Activated CD8-positive, alpha-beta memory T cell treated with anti-CD3 and anti-CD28 coated beads for 4 hours (primary cell): ENCODE measurements at places on chromosomes 7 and 10.

DNA sequence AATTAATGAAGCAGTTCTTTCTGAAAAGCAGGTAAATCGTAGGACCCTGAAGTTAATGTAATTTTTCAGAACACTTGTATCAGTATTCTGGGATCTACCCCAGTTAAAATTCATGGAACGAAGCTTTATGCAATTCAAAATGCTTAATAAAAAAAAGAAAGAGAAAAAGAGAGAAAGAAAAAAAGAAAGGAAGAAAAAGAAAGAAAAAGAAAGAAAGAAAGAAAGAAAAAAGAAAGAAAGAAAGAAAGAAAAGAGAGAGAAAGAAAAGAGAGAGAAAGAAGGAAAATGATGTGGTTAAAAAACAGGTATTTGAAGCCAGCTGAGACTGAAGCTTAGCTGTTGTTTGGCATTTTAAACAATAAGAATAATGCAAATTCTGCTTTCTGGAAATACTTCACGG, 427.4 kb upstream of the AKR1E2 start:
- no peak for DNase-seq

GRCh38 chr10:77400033-77400432, 237.6 kb downstream of the KCNMA1 start:
- no peak for DNase-seq

- no peak for DNase-seq
Measured at GRCh38 chr10:59079386-59080226, 96.8 kb upstream of the PHYHIPL start.

GRCh38 chr7:9091282-9091681, 657.9 kb downstream of the NXPH1 start:
- DNase-seq: no peak

- no peak for DNase-seq
Measured at GRCh38 chr7:424301-424935, 95.2 kb downstream of the PDGFA start.

- DNase-seq: no peak
Measured at GRCh38 chr7:964401-965231, 10.1 kb upstream of the ADAP1 start.

DNA sequence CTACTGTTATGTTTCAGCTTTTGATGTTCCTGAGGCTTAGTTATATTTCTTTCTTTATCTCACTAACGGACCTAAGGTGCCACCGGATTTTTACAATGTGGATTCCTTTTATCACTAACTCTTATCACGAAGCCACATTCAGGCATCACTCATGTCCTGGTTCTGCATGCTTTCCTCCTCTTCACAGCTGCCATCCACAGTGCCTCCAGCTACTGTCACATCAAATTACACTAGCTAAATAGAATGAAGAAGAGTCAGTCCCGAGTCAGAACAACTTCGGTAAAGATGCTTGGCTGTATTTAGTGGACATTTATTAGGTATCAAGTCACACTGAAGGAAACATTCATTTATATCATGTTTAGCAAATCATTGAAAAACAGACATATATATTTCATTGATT, 153.2 kb downstream of the NEBL start:
- DNase-seq: no peak

DNA sequence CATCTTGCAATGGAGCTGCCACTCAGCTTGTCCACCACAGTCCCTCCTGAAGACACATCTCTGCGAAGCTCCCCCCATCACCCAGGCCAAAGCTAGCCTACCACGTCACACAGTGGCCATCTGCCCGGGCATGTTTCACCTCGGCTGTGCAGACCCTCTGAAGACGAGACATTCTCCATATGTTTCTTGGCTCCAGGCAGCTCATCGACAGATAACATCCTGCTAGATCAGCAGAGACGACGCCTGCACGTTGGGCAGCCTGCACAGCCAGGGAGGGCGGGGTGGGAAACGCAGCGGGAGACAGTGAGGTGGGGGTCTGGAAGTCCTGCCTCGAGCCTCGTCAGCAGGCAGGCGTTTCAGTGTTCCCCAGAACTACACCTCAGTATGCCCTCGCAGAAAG, 53.0 kb downstream of the PTPRN2 start:
- no peak for DNase-seq

GRCh38 chr7:107846324-107846723, 43.3 kb upstream of the SLC26A3 start:
- no peak for DNase-seq

DNA sequence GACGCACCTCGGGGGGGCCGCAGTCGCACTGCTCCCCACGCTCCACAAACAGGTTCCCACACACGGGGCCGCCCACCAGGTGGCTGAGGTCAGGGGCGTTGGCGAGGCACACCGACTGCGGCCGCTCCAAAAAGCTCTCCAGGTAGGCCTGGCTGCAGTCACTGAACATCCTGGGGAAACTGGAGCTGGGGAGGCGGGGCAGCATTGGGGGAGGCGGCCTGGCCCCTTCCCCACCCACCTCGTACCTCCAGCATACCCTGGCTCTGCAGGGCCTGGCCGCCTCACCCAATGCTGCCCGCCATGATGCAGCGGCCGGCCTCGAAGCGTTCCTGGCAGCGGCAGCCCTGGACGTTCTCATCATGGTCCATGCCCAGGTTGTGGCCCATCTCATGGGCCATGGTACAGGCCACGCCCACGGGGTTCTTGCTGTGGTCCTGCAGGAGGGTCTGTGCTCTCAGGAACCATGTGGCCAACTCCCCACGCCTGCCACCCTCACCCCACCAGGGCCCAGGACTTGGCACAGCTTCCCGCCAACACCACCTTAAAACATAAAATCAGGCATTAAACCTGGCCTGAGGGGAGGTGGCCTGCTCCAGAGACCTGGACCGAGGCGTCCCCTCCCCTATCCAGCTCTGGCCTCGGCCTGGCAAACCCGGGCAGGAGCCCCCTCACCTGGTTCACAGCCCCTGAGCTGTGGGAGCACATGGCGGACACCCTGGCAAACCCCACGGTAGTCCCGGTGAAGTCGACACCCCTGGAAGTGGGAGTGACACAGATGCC, 5.0 kb downstream of the ADAM8 start:
- DNase-seq: no peak

GRCh38 chr7:7808156-7808555, 89.7 kb upstream of the RPA3 start:
- no peak for DNase-seq

DNA sequence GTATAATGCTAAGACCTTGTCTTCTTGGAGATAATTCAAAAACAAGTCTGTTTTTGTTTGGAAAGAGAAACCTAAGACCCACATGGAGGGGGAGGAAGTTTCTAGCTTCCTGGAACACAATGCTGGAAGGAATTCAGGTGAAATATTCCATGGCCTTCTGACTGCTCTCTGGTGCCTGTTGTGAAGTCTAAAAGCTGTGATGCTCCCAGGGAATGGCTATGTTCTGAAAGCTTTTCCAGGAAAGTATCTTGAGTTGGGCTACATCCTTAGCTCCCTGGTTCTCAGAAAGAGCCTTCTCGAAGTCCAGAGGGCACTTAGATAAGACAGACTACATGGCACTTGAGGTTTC, 12.5 kb upstream of the PFKP start:
- DNase-seq: no peak

DNA sequence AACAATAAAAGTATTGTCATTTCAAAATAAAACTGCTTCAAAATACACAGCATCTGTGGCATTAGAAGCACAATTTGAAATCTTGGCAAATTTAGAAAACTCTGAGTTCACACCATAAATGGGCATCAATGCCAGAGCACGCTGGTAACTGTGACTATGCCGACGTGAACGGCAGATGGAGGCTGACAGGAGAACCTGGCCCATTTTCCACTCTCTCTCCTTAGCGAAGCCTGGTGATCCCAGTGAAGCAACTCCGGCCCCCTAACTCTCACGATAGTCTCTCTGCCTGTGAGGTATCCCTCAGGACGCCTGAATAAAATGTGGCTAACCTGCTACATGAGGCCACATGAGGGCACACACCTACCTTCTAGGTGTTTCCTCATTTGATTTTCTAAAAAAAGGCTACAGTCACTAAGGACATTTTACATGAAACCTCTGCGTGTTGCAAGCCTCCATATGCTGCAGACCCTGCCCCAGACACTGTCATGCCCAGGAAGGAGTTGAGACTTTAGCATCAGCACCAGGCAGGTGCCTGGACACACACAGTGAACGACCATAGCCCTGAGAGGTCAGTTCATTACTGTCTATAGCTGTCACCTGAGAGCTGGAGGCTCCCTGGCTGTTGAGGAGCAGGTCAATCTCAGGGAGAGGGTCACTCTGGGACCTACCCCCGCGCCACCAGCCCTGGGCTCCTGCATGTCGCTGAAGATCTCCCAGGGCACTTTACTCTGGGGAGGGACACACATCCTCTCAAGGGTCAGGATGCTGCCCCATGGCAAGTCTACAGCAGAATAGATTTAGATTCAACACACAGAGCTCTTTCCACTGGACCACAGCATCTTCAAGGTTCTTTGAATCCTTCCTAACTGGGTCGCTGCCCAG, 62.9 kb upstream of the CAMK2B start:
- no peak for DNase-seq

DNA sequence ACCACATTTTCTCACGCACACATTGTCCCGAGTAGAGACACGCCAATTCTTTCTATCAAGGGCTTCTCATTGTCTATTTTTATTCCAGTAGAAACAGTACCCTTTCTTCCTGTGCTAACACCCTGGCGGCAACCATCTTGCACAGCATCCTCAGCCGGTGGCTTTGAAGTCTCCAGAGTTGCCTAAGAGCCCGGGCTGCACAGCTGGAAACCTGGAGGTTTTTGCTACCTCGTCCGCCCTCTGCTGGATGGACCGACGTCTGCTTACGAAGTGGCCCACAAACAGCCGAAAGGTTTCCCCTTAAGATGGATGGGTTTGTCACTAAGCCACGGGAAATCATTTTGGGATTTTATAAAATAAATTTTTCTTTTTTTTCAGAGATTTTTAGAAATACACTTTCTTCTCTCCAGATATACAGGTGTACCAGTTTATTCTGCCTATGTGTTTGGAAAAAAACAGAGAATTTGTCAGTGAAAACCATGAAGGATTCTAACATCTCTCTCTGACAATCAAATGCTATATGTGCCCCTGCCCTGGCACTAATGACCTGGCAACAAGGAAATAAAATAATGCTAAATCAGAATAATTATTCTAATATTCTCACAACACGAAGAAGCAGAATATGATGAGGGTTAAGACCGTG, 81.8 kb upstream of the FAM204A start:
- peak; percentile 3 for DNase-seq

DNA sequence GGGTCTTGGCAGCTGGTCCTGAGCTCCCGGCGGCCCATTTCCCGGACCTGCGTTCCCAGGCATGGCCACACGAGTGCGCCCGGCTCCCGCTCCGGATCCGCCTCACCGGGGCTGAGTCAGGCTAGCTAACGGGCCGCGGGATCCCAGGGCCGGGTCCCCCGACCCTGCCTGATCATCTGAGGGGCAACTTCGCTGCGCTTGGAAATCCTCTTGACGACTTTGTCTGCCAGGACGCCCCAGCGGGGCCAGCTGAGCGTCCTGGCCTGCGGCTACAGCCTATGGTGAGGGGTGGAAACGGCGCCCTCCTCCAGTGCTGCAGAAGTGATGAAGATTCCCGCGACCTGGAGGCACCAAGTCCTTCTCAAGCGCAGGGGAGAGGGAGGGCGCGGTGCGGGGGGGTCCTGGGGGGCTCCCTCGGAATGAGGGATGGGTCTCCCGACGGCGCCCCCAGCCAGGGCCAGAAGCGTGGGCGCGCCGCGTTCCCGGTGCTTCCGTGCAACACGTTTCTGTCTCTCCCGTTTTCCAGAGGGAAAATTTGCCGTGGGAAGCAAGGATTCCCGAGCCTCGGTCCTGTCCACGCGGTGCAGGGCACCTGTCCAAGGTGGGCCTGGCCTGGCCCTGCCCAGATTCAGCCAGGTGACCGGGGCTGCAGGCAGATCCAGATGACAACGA, 212.4 kb downstream of the CCSER2 start:
- peak; percentile 25 for DNase-seq

DNA sequence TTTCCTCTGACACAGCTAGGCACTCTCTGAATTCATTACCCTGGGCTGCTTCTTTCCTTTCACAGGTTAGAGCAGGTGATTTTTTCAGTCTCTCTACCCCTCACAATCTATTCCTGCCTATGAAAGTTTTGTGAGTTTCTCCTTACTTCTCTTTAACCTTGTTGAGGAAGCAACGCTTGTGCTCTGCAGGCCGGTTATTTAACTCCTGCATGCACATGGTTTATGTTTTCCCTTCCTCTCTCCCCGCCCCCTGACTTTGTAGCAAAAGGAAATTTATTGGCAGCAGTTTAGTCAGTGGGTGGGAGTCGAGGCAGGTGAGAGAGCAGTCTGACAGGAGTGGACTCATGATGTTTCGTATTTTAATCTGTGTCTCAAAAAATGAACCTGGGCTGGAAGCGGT, 91.9 kb downstream of the CELF2 start:
- no peak for DNase-seq

GRCh38 chr10:87979847-87980246, 116.4 kb downstream of the PTEN start:
- no peak for DNase-seq

GRCh38 chr10:125087897-125088215, 72.5 kb downstream of the CTBP2 start:
- DNase-seq: no peak

- no peak for DNase-seq
Measured at GRCh38 chr7:74625446-74625845, 32.1 kb upstream of the GTF2I start.

GRCh38 chr7:142833174-142834048, 21.5 kb upstream of the EPHB6 start:
- DNase-seq: no peak

- no peak for DNase-seq
Measured at GRCh38 chr7:124893140-124893827, 36.3 kb downstream of the POT1 start.

- no peak for DNase-seq
Measured at GRCh38 chr7:2666155-2666554, 21.8 kb upstream of the AMZ1 start.

DNA sequence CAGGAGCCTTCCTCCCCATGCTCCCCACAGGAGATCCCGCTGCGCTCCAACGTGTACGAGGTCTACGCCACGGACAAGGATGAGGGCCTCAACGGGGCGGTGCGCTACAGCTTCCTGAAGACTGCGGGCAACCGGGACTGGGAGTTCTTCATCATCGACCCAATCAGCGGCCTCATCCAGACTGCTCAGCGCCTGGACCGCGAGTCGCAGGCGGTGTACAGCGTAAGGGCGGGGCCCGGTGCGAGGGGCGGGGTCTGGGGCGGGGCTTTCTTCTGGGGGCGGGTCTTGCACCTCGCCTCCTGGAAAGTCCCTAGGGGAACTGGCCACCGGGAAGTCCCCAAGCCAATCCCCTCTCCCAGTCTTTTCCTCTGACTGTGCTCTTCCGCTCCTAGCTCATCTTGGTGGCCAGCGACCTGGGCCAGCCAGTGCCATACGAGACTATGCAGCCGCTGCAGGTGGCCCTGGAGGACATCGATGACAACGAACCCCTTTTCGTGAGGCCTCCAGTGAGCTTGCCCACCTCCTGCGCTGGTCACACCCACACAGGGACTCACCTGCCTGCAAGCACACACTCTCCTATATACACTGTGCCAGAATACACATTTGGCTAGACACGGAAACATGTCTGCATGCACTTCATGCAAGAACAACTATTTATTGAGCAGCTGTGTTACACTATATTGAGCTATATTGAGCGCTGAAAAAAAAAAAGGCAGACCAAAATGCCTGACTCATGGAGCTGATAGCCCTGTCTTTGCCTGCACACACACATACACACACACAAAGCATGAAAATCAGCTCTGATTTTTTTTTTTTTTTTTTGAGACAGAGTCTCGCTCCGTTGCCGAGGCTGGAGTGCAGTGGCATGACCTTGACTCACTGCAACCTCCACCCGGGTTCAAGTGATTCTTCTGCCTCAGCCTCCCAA, 32.7 kb upstream of the VSIR start:
- no peak for DNase-seq

- no peak for DNase-seq
Measured at GRCh38 chr7:5692112-5692844, 89.2 kb downstream of the RNF216 start.
